ENCODE measurements at places on chromosomes 16 and 17.

DNA sequence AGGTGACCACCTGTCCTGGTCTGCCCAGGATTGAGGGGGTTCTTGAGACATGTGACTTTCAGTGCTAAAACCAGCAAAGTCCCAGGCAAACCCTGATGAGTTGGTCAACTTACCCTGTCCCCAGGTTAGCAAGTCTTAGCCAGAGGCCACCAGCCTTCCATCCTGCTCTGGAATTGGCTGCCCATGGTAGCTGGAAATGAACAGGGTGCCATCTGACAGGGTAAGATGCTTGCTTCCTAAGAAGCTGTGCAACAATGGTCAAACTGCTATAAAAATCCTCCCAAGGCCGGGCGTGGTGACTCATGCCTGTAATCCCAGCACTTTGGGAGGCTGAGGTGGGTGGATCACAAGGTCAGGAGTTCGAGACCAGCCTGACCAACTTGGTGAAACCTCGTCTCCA lies 22.8 kb upstream of the MTMR4 start:
- DNase-seq = no peak

- DNase-seq = no peak
Measured at GRCh38 chr16:75565640-75566039, 539 bp upstream of the GABARAPL2 start.

GRCh38 chr16:66197668-66198278 lies 168.7 kb upstream of the CDH5 start:
- no peak for DNase-seq

DNA sequence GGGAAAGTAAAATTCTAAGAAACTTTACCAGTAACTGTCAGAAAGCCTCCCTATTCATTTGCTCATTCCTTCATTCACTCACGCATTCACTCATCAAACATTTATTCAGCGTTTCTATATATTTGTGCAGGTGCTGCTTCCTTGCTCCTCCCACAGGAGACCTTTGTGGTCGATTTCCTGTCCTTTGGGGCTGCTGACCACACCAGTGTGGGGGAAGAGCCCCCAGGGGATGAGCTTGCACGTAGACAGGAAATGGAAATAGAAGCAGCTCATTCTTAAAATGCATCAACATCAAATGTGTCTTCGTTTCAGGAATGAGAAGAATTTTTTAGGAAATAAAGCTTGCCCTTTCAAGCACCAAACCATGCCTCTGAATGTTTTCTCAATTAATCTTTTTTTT lies 9.6 kb downstream of the PIK3R6 start:
- peak; percentile 75 for DNase-seq

- DNase-seq = no peak
Measured at GRCh38 chr16:58497468-58497867, 2.5 kb upstream of the NDRG4 start.

DNA sequence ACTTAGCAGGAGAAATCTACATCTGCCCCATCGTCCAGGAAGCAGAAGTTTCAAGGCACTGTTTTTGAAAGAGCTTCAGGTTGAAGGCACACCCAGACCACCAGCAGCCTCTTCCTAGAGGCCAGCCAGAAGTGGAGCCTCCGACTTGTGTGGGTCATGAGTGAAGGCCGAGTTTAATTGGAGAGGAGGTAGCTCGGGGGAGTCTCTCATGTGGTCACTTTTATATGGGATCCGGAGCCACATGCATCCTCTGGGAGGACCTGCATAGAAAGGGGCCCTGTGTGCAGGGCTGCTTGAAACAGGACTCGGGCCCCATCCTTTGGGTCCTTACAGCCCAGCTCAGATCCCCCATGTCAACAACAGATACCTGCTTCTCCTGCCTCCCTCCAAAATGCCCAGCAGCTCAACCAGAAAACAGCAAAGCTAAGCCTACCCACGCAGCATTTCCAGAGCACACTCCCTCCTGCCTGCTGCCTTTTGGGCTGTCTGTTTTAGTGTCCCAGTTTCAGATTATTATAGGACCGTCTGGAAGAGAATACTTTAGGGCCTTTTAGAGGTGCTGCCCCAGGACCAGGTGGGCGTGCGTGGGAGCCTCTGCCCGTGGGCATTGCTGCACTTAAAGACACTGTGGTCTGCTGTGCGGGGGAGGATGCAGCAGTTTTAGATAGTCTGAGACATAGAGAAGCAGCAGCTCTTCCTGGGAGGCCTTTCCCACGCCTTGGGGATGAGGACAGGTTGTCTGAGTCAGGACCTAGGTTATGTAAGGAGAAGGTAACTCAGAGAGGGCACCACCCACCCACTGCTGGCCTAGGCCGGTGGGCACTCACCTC lies 29.5 kb downstream of the MPRIP start:
- DNase-seq = no peak

GRCh38 chr16:72590151-72590937 lies 418.4 kb upstream of the PMFBP1 start:
- DNase-seq = no peak

GRCh38 chr16:86905302-86905701 lies 327.0 kb downstream of the FOXL1 start:
- DNase-seq = no peak

GRCh38 chr16:7423434-7424044 lies 90.9 kb downstream of the RBFOX1 start:
- DNase-seq = no peak

DNA sequence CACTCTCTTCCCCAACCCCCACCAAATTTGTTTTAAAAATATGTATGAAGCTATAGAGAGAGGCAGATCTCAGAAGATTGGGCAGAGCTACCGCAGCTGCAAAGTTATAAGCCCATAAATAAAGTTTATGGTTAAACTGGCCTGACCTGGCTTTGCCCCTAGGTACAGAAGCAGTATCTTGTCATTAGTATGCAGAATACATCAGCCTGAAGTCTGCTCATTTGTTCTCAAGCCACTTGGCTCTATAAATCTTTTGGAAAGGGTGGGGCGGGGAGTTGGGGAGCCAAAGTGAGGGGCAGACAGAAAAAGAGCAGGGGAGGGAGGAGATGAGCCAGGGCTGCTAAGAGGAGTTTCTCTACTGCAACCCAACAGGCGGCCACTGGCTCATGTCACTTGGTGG lies 113.2 kb downstream of the SOX9 start:
- DNase-seq = no peak

DNA sequence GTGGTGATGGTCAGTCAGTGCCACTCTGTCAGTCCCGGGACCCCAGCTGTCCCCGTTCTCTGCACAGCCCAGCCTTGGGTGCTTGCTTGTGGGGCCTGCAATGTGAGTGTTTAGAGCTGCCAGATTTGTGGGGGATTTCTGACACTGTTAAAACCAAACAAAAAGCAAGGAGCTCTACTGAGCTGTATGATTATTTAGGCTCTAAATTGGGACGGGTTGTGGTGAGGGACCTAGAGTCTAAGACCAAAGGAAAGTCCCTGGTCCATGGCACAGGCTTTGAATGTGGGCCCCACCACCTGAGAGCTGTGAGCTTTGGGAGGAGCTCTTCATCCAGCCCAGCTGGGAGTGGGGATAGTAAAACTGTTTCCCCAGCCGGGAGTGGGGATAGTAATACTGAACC lies 63.3 kb downstream of the KSR1 start:
- no peak for DNase-seq

GRCh38 chr17:181245-182049 lies at the start of gene DOC2B:
TSS of gene DOC2B (minus strand) at chr17:181650. CDS start at chr17:181479, 171 bp downstream.
- DNase-seq = peak; percentile 66

Data from H9 (cell line).